H1 (cell line): ENCODE measurements at places on chromosomes 12 and 14.

GRCh38 chr14:44963775-44964380 lies 1.9 kb downstream of the TOGARAM1 start:
- H3K36me3 ChIP-seq = no peaks in the 10 kb centered on the region
- H3K4me3 ChIP-seq = peak overlapping the region; percentile 98
- H3K27ac ChIP-seq = no peak overlapping the region

- no peak for DNase-seq
- H3K4me3 ChIP-seq = no peak overlapping the region
- H3K27me3 ChIP-seq = no peaks in the 10 kb centered on the region
- H3K36me3 ChIP-seq = no peaks in the 10 kb centered on the region
- H3K4me1 ChIP-seq = peaks cover 8% of the 10 kb centered on the region
Measured at GRCh38 chr14:23513818-23514643, 37.5 kb downstream of the ZFHX2 start.

DNA sequence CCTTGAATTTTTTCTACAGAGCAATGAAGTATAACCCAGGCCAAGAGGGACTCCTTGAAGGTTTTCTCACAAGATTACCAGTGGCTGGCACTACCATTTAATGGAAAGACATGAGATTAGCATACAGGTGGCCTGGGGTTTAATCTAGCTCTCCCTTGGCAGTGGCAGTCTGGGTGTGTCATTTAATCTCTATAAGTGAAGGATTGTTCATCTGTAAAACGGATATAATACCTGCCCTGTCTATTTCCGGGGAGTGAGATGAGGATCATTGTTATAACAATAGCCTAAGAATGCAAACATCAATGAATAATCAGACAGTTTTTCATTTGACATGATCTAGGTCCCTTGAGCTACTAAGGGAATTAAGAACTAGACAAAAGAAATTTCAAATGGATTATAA lies 168.7 kb upstream of the CPNE8 start:
- DNase-seq = no peak
- no peaks in the 10 kb centered on the region for H3K27me3 ChIP-seq
- H3K4me1 ChIP-seq = no peaks in the 10 kb centered on the region
- H3K27ac ChIP-seq = no peak overlapping the region
- H3K4me3 ChIP-seq = no peak overlapping the region
- no peaks in the 10 kb centered on the region for H3K36me3 ChIP-seq

- H3K36me3 ChIP-seq = no peaks in the 10 kb centered on the region
- no peaks in the 10 kb centered on the region for H3K4me1 ChIP-seq
Measured at GRCh38 chr12:123928897-123929296, 43.7 kb downstream of the CCDC92 start.

- no peak overlapping the region for H3K4me3 ChIP-seq
- DNase-seq = no peak
- H3K27ac ChIP-seq = no peak overlapping the region
- H3K27me3 ChIP-seq = no peaks in the 10 kb centered on the region
- H3K4me1 ChIP-seq = no peaks in the 10 kb centered on the region
- H3K36me3 ChIP-seq = no peaks in the 10 kb centered on the region
Measured at GRCh38 chr14:93462479-93462878, 31.7 kb downstream of the UNC79 start.

GRCh38 chr14:24231263-24232120 lies 675 bp downstream of the NEDD8 start:
- peak overlapping the region; percentile 89 for H3K4me3 ChIP-seq
- H3K36me3 ChIP-seq = peaks cover 8% of the 10 kb centered on the region; the same call in 1 of the 2 replicates
- H3K4me1 ChIP-seq = peaks cover 2% of the 10 kb centered on the region; the same call in 1 of the 2 replicates
- no peaks in the 10 kb centered on the region for H3K27me3 ChIP-seq
- H3K27ac ChIP-seq = peak overlapping the region; percentile 94

- H3K4me1 ChIP-seq = no peaks in the 10 kb centered on the region
- H3K27ac ChIP-seq = no peak overlapping the region
- H3K27me3 ChIP-seq = no peaks in the 10 kb centered on the region
Measured at GRCh38 chr14:41360126-41360525, 246.6 kb upstream of the LRFN5 start.

DNA sequence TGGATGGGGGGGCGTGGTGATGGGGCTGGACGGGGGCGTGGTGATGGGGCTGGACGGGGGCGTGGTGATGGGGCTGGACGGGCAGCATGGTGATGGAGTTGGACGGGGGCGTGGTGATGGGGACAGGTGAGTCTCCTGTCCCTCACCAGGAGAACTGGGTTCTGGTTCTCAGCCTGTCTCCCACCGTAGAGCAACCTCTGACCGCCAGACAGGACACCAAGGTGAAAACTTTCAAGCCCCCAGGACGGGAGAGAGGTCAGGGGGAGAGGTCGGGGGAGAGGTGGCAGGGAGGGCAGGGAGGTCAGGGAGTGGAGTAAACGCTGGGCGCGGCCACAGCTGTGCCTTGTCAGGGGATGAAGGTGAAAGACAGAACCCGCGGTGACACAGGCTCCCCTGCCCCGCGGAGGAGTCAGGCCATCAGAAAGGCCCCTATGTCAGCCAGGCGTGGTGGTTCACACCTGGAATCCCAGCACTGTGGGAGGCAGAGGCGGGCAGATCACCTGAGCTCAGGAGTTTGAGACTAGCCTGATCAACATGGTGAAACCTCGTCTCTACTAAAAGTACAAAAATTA lies 84.6 kb downstream of the GALNT9 start:
- H3K36me3 ChIP-seq = no peaks in the 10 kb centered on the region
- no peaks in the 10 kb centered on the region for H3K4me1 ChIP-seq
- DNase-seq = no peak
- no peaks in the 10 kb centered on the region; the same call in 1 of the 2 replicates for H3K27me3 ChIP-seq
- H3K4me3 ChIP-seq = no peak overlapping the region

DNA sequence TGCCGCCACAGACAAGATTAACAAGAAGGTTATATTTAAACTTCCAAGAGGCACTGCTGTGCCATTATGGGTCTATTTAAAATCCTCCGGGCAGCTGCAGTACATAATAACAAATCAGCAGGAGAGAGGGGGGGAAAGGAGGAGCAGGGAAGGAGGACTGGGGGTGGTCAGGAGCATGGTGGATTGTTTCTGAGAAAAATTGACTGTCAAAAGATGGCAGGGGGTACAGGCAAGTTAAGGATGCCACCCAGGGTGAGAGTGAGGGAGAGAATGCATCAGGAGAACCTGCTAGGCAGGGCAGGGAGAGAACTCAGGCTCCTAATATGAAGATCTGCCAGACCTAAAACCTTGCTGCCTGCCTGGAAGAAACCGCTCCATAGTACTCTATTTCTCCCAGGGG lies 181.8 kb downstream of the GRIN2B start:
- H3K4me3 ChIP-seq = no peak overlapping the region
- H3K4me1 ChIP-seq = peaks cover 5% of the 10 kb centered on the region
- DNase-seq = peak; percentile 41
- peaks cover 4% of the 10 kb centered on the region; the same call in 1 of the 2 replicates for H3K27me3 ChIP-seq

DNA sequence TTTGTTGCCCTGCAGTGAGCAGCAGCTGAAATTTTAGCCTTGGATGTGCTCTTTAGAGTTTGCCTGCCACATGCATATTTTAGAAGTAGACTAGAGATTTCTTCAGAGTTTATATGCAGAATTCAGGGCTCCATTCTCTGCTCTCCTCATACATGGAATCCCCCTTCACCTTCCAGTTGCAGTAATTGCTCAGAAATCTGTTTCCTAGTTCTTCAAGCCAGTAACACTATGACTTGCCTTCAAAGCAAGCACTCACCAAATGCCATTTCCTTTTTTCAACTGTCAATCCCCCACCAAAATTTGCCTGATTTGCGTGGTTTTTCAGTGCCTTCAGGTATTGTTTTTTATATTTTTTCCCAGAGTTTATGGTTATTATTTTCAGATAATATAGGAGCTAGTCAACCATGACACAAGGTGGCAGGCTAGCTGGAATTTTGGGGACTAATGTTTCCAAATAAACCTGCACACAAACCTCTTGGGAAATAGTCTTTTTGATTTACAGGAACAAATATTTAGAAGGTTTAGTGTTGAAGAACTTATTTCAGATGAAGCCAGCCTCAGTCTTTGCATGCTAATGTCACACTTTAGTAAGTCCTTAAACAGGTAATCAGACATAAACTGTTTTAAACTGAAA lies 79.2 kb downstream of the ASCL1 start:
- no peak overlapping the region for H3K27ac ChIP-seq
- H3K4me3 ChIP-seq = no peak overlapping the region
- no peaks in the 10 kb centered on the region for H3K4me1 ChIP-seq
- H3K27me3 ChIP-seq = no peaks in the 10 kb centered on the region

DNA sequence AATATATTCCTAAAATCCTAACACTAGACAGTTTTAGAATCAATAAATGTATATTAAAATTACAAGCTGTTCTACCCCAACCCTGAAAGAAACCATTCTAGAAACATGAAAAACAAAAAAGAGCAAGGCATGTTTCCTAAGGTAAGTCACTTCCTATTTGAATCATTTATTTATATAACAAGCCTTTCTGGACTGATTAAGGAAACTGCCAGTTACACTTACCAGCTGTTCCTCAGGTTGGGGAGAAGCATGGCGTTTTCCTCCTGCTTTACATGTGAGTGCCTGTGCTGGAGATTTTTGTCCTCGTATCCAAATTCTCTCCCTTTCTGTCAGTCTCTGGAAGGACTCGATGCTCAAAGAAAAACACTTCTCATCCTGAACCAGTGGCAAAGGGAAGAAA lies 183.3 kb downstream of the EFCAB11 start:
- H3K27me3 ChIP-seq = no peaks in the 10 kb centered on the region
- H3K4me3 ChIP-seq = no peak overlapping the region
- no peak overlapping the region for H3K27ac ChIP-seq
- H3K4me1 ChIP-seq = peaks cover 3% of the 10 kb centered on the region
- no peaks in the 10 kb centered on the region for H3K36me3 ChIP-seq
- no peak for DNase-seq

- H3K27ac ChIP-seq = no peak overlapping the region
- H3K4me1 ChIP-seq = no peaks in the 10 kb centered on the region
- H3K36me3 ChIP-seq = no peaks in the 10 kb centered on the region
- DNase-seq = no peak
Measured at GRCh38 chr12:98275131-98275475, 240.3 kb upstream of the TMPO start.

GRCh38 chr14:85634205-85634604 lies 104.3 kb downstream of the FLRT2 start:
- H3K27ac ChIP-seq = no peak overlapping the region
- no peaks in the 10 kb centered on the region for H3K36me3 ChIP-seq
- H3K4me1 ChIP-seq = no peaks in the 10 kb centered on the region
- no peaks in the 10 kb centered on the region for H3K27me3 ChIP-seq
- DNase-seq = no peak
- no peak overlapping the region for H3K4me3 ChIP-seq

GRCh38 chr12:68070957-68071356 lies 81.7 kb downstream of the IFNG-AS1 start:
- no peaks in the 10 kb centered on the region for H3K36me3 ChIP-seq
- no peak overlapping the region for H3K4me3 ChIP-seq
- no peaks in the 10 kb centered on the region for H3K4me1 ChIP-seq
- DNase-seq = no peak
- H3K27me3 ChIP-seq = no peaks in the 10 kb centered on the region
- H3K27ac ChIP-seq = no peak overlapping the region

- DNase-seq = peak; percentile 61
- H3K27me3 ChIP-seq = peaks cover 15% of the 10 kb centered on the region
- H3K36me3 ChIP-seq = no peaks in the 10 kb centered on the region
- H3K4me1 ChIP-seq = peaks cover 5% of the 10 kb centered on the region
- no peak overlapping the region for H3K27ac ChIP-seq
Measured at GRCh38 chr12:12885096-12885792, 6.1 kb upstream of the GPRC5A start.

- DNase-seq = no peak
- H3K4me1 ChIP-seq = no peaks in the 10 kb centered on the region; the same call in 1 of the 2 replicates
- H3K27me3 ChIP-seq = no peaks in the 10 kb centered on the region
Measured at GRCh38 chr14:57982804-57983634, 117.1 kb upstream of the SLC35F4 start.

GRCh38 chr12:42372154-42372791 lies 46.3 kb downstream of the PPHLN1 start:
- H3K4me3 ChIP-seq = no peak overlapping the region
- H3K27me3 ChIP-seq = no peaks in the 10 kb centered on the region
- H3K27ac ChIP-seq = no peak overlapping the region
- H3K36me3 ChIP-seq = peaks cover 5% of the 10 kb centered on the region; the same call in 1 of the 2 replicates
- H3K4me1 ChIP-seq = peaks cover 9% of the 10 kb centered on the region

DNA sequence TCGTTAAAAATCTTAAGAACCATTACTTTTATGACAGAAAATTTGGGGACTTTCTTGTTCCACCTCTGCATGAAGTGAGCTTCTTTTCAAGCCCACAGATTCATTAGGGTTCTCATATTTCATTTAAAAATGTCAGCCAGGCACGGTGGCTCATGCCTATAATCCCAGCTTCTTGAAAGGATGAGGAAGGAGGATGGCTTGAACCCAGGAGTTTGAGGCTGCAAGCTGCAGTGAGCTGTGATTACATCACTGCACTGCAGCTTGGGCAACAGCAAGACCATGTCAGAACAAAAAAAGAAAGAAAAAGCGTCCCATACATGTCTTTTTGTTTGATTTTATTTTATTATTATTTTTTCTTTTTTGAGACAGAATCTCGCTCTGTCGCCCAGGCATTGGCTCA lies 43.4 kb upstream of the ATF1 start:
- H3K27ac ChIP-seq = no peak overlapping the region
- no peaks in the 10 kb centered on the region for H3K4me1 ChIP-seq
- peaks cover 23% of the 10 kb centered on the region for H3K36me3 ChIP-seq
- no peak overlapping the region for H3K4me3 ChIP-seq

DNA sequence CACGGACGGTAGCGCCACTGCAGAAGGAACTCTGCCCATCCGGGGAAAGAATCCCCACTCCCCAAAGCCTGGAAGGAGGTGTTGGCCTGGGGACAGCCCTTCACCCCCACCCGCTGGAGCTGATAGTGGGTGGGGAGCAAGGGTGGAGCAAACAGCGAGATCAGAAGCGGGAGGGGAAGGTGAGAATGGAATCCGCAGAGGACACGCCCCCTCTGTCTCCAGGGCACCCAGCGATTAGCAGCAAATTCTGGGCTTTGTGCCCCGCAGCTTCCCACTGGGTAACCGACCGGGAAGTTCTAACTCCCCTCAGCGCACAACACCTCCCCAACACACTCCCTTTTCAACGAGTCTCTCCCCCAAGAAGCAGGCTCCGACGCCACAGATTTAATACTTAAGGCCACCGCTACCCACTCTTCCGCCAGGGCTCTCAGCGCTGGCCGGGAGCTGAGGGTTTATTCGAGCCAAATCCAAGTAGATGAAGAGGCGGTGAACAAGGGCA lies 1.4 kb downstream of the SLC25A29 start:
- DNase-seq = no peak
- H3K27me3 ChIP-seq = no peaks in the 10 kb centered on the region
- H3K4me3 ChIP-seq = peak overlapping the region; percentile 81
- H3K36me3 ChIP-seq = no peaks in the 10 kb centered on the region

- H3K4me3 ChIP-seq = no peak overlapping the region
- DNase-seq = no peak
- no peaks in the 10 kb centered on the region for H3K36me3 ChIP-seq
- no peaks in the 10 kb centered on the region for H3K4me1 ChIP-seq
- H3K27ac ChIP-seq = no peak overlapping the region
Measured at GRCh38 chr14:106058342-106058741, 532.0 kb downstream of the TMEM121 start.

DNA sequence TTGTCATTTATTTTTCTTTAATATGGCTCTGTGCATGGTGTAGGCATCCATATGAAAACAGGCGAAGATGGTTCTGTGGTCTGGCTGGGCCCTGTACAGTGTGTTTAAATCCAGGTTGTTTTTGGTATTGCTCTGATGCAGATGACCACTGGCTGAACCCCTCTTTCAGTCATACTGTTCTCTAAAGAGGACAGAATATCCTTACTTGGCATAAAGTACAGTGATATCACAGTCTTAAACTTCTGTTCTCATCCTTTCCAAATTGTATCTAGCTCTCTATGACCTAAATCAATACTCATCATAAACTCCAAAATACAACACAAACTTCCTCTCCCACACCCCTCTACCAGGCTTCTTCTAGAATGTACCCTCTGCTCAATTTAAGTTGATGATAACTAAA lies 252.7 kb upstream of the FAR2 start:
- H3K27me3 ChIP-seq = no peaks in the 10 kb centered on the region
- DNase-seq = no peak
- no peak overlapping the region for H3K27ac ChIP-seq
- no peak overlapping the region for H3K4me3 ChIP-seq
- no peaks in the 10 kb centered on the region for H3K4me1 ChIP-seq
